ENCODE measurements at places on chromosomes 4 and X.
A peak's percentile ranks its signal among the peaks of the same experiment; 100 is the strongest.

- DNase-seq, result no peak
Measured at GRCh38 chr4:184583738-184584502, 65.3 kb downstream of the CASP3 start.

GRCh38 chrX:22171287-22172060 is 101.2 kb upstream of the CBLL2 start:
- peak; percentile 56 for DNase-seq

DNA sequence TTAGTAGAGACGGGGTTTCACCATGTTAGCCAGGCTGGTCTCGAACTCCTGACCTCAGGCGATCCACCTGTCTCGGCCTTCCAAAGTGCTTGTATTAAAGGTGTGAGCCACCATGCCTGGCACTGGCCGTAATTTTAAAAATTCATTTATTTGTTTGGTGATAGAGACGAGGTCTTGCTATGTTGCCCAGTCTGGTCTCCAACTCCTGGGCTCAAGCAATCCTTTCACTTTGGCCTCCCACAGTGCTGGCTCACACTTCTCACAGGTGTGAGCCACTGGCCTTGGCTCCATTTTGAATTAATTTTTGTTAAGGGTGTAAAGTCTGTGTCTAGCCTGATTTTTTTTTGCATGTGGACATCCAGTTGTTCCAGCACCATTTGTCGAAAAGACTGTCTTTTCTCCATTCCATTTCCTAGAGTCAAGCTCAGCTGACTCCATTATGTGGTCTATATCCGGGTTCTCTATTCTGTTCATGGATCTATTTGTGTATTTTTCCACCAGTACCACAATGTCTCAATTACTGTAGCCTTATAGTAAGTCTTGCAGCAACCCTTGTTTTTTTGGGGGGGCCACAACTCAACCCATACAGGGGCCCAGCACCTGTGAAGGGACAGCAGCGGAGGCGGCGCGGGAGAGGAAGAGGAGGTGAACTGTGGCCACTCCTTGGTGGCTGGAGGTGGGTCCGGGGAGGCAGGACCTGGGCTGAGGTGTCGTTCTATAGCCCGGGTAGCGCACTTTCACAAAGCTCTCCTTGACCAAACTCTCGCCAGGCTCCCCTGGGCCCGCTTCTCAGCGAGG is 1.5 kb upstream of the NSD2 start:
- no peak for DNase-seq

- DNase-seq, result no peak
Measured at GRCh38 chr4:155999725-156000124, 46.1 kb upstream of the CTSO start.

DNA sequence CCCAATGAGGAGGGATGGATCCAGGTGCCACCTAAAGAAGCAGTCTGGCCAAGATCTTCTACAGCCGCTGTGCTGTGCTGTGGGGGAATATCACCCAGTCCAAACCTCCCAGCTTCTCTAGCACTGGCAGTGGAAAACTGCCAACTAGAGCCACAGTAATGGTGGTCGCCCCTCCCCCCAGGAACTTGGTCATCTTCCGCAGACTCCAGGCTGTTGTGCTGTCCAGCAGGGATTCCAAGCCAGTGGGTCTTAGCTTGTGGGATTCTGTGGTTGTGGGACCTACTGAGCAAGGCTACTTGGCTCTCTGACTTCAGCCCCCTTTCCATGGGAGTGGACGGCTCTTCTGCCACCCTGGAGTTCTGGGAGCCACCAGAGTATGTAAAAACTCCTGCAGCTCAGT is 18.2 kb downstream of the GPRASP1 start:
- no peak for DNase-seq

DNA sequence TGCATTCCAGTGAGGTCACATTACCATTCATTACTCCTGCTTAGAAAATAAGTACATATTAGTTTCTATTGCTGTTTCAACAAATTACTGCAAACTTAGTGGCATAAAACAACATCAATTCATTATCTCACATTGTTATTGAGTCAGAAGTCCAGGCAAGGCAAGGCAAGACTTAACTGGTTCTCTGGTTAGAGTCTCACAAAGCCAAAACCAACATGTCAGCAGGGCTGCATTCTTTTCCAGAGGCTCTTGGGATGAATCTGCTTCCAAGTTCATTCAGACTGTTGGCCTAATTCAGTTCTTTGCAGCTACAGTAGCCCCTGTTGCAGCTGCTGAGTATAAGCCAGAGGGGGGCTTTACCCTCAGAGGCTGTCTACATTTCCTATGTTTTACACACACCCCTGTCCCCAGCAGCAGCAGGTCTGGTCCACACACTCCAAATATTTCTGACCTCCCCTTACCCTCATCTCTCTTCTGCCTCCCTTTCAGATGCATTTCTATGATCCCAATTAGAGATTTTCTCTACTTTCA is 892.1 kb upstream of the EPHA5 start:
- peak; percentile 90 for DNase-seq

- DNase-seq, result peak; percentile 43
Measured at GRCh38 chrX:13664020-13664419, 11.1 kb downstream of the TCEANC start.

DNA sequence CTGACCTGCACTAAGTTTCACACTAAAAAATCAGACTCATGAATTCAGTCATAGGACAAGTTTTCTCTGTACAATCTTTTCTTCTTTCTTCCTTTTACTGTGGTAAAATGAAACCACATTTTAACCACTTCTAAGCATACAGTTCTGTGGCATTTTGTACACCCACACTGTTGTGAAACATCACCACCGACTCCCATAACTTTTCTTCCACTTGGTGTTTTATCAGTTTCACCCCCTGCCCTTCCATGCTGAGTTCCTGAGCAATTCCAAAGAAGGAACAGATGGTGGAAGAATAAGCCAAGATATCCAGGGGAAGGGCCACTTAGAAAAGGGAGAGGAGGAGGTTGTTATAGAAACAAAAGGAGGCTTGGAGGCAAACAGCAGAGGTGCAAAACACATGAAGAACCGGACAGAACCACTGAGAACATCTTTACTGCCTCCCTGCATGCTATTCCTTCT is 22.6 kb downstream of the SLC25A4 start:
- no peak for DNase-seq

DNA sequence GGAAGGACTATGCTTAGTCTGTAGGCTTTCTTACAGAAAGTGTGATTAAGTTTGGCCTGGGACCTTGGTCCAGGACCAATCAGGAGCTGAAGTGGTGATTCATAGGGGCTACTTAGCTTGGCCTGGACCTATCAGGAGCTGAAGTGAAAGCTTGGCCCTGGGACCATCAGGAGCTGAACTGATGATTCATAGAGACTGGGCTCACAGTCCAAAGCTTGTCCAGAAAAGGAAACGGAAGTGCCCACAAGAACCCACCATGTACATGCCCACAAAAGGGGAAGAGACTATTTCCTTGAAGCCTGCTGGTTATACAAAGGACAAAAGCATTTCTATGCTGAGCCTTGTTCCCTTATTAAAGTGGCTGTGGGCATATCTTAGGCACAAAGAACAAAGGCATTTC is 12.6 kb downstream of the TENT5D start:
- no peak for DNase-seq

Measured in epithelial cell of esophagus (primary cell).